HFFc6 (cell line): ENCODE measurements at places on chromosomes 5 and 9. TPM values are rescaled to one million over a fixed set of nuclear protein-coding genes. Genes with fewer than 3 reads are reported as not detected.

SPACA9 gene
- total RNA-seq: 5.7 to 7.1 TPM (median 5.9 TPM) in 3 replicates

DNA sequence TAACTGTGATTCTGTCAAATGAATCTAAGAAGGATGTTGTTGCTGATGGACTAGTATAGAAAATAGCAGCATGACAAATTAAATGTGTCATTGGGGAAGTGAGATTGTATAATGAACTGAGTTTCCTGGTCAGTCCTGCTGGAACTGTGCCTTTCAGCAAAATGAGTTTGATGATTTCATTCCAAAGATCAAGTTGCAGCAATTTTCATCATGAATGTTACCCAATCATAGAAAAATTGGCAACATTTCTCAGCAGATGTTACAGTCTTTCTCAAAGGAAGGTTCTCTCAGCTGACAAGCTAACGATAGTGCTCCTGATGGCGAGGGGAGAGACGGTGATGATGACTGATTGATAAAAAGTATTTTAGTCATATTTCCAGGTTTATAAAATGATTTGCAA lies 10.7 kb downstream of the PCDHAC2 start:
- H3K36me3 ChIP-seq: no peaks in the 10 kb centered on the region
- H3K27me3 ChIP-seq: no peaks in the 10 kb centered on the region
- H3K27ac ChIP-seq: no peak overlapping the region
- DNase-seq: no peak
- no peak overlapping the region for H3K4me3 ChIP-seq

NCS1 gene
- total RNA-seq: 96.5 to 99.4 TPM (median 98.1 TPM) in 3 replicates

- H3K4me1 ChIP-seq: peaks cover 97% of the 10 kb centered on the region
- no peak for DNase-seq
Observed at GRCh38 chr5:148912146-148912545, 85.7 kb downstream of the ADRB2 start.

DNA sequence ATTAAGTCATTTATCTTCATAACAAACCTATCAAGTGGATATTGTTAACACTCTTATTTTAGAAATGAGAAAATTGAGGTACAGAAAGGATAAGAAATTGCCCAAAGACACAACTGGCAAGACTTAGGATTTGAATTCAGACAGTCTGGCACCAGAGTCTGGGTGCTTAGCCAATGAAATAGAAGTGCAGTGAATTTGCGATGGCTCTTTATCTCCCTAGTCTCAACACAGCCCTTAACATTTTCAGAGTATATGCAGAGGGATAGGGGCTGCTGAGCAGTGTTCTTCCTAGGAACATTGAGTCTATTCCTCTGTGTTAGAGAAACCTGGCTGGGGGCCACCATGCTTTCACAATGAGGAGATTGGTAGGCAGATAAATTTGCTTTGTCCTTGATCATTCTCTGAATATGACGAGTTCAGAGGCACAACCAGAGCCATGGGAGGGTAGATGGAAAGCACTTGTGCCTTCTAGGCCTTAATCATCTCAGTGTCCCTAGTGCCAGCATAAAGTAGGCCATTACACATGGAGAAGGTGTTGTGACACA lies 6.1 kb upstream of the FSD1L start:
- H3K4me1 ChIP-seq: peaks cover 57% of the 10 kb centered on the region
- DNase-seq: no peak
- H3K36me3 ChIP-seq: no peaks in the 10 kb centered on the region
- no peak overlapping the region for H3K27ac ChIP-seq
- H3K27me3 ChIP-seq: no peaks in the 10 kb centered on the region

GRCh38 chr9:76037587-76038225 lies 147.2 kb downstream of the PCSK5 start:
- H3K36me3 ChIP-seq: no peaks in the 10 kb centered on the region
- H3K27ac ChIP-seq: no peak overlapping the region
- DNase-seq: no peak
- H3K27me3 ChIP-seq: no peaks in the 10 kb centered on the region
- no peak overlapping the region for H3K4me3 ChIP-seq

DNA sequence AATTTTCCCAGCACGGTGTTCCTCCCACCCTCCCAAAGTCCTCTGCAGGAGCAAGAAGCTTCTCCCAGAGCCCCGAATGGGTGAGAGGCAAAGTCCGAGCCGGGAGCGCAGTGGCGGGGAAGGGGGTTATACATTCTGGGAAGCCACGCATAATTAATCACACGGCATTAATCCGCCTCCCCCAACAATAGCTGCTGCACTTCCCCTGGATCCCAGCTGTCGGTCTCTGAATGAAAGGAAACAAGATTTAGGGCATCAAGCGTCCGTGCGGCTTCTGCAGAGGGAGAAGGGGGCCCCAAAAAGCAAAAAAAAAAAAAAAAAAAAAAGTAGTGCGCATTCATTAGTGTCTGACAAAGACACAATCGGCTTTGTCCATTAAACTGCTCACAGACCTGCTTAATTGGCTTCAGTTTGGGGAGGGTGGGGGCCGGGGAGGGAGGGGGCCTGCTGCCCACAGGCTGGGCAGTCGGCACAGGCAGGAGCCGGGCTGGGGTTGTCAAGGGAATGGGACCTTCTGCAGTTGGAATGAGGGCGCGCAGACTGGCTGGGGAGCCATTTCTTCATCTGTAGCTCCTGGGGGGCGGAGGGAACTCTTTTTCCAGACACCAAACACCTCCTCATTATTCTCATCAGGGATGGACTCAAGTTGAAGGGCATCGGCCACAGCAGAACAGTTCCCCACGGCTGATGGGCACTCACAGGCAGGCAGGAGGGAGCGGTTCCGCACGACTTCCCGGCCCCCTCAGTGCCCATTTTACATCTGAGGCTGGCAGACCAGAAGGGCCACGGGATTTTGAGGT lies 3.4 kb downstream of the NOTCH1 start:
- H3K4me1 ChIP-seq: peaks cover 9% of the 10 kb centered on the region
- no peak overlapping the region for H3K4me3 ChIP-seq
- peaks cover 3% of the 10 kb centered on the region; the same call in 1 of the 2 replicates for H3K27me3 ChIP-seq
- no peak overlapping the region for H3K27ac ChIP-seq
- DNase-seq: no peak

CAVIN4 gene
- total RNA-seq: 0.55 to 1.2 TPM (median 0.76 TPM) in 3 replicates

GRCh38 chr5:137667341-137667740 lies 68.5 kb downstream of the KLHL3 start:
- no peaks in the 10 kb centered on the region for H3K36me3 ChIP-seq
- peaks cover 8% of the 10 kb centered on the region for H3K27me3 ChIP-seq
- H3K4me1 ChIP-seq: peaks cover 6% of the 10 kb centered on the region; the same call in 1 of the 2 replicates
- H3K4me3 ChIP-seq: no peak overlapping the region
- no peak for DNase-seq

TXNDC8 gene
- total RNA-seq: not detected in 3 replicates

CDC25C gene
- total RNA-seq: 2.4 to 9.6 TPM (median 6.1 TPM) in 3 replicates
